ENCODE measurements at places on chromosomes 7 and 10.

- no peak for DNase-seq
These were observed 73.6 kb upstream of the SP4 start for GRCh38 chr7:21354284-21354683.

- DNase-seq, result no peak
These were observed 4.8 kb downstream of the PITRM1 start for GRCh38 chr10:3167611-3168330.

GRCh38 chr7:101553018-101553770, 75.9 kb downstream of the MYL10 start:
- no peak for DNase-seq

- no peak for DNase-seq
These were observed 35.5 kb downstream of the CTBP2 start for GRCh38 chr10:125124907-125125306.

GRCh38 chr10:88893611-88894010, 13.6 kb downstream of the STAMBPL1 start:
- no peak for DNase-seq

GRCh38 chr10:102410429-102411073, 8.0 kb downstream of the PSD start:
- no peak for DNase-seq

- no peak for DNase-seq
These were observed 6.4 kb downstream of the DPY19L1 start for GRCh38 chr7:35030848-35031247.

DNA sequence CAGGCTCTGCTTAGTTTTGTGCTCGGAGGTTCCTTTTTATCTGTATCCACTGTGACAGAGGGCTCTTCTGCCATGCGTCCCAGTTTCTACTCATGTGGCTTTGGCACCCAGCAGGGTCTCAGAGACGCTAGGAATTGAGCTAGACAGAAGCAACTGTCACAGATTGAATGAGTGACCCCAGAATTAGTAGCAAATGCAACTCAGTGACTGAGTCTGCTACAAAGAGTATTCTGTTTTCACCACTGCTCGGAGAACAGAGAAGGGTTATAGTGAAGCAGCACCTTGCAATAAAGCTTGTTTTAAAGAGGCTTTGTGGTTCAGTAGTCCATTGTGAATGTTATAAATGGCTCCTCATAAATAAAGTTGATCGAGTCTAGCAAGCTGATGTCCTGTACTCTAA, 113.2 kb downstream of the DNAH11 start:
- DNase-seq, result no peak
